ENCODE measurements at places on chromosomes 6 and 20.

- DNase-seq = peak; percentile 7
Observed at GRCh38 chr20:43191946-43192863, 2.5 kb upstream of the PTPRT start.

DNA sequence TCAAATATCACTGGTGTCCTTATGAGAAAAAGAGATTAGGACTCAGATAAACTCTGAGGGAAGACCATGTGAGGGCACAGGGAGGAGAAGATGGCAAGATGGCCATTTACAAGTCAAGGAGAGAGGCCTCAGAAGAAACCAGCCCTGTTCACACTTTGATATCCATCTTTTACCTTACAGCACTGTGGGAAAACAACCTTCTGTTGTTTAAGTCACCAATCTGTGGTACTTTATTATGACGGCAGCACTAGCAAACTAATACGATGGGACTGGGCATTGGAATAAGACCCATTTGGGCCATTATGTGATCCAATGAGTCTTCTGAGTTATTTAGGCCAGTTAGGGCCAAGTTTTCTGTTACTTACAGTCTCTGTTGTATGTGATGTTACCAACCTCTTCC, 26.4 kb upstream of the CD2AP start:
- DNase-seq = no peak

GRCh38 chr6:38799529-38800184, 84.5 kb downstream of the DNAH8 start:
- no peak for DNase-seq

GRCh38 chr20:19737025-19737424, 21.0 kb upstream of the RIN2 start:
- peak; percentile 62 for DNase-seq

DNA sequence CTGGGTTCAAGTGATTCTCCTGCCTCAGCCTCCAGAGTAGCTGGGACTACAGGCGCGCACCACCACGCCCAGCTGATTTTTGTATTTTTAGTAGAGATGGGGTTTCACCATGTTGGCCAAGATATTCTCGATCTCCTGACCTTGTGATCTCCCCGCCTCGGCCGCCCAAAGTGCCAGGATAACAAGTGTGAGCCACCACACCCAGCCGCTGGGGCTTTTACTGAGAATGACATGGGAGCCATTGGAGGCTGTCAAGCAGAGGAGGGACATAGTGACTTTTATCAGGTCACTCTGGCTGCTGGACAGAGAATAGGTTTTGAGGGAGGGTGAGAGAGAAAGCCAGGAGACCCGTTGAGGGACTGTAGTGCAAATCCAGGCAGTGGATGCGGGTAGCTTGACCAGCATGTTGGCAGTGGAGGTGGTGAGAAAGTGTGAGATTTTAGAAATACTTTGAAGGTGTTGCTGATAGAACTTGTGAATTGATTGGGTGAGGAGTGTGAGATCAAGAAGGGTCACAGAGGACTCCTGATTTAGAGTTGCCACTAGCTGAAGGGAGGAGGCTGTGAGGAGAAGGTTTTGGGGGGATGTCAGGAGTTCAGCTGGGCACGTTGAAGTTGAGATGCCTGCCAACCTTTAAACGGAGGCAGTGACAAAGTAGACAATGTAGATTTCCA, 14.7 kb downstream of the ZNF341 start:
- DNase-seq = no peak

- DNase-seq = no peak
Observed at GRCh38 chr20:4036351-4036750, 21.0 kb upstream of the RNF24 start.

DNA sequence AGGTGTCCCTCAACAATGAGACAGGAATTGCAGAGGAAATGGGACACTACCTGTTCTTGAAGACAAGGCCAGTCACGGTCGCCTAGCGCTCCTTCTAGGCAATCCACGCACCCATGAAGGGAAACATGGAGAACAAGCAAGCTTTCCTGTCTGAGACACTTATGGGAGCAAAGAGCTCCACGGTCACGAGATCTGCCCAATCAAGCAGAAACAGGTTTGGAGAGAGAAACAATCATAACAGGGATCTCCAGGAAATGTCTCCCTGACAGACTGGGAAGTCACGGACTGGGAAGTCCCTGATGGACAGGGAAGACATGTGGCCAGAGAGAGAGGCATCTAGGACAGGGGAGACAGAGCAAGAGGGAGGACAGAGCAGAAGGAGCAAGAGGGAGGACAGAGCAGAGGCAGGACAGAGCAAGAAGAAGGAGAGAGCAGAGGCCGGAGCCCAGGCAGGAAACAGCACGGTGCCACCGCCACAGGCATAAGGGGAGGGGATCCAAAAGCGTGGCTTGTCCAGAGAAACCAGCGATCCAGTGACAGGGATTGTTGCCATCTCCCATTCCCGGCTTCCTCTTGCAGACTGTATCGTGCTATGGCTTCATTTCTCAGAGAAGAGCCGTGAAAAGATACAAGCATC, 167.8 kb upstream of the ZNF337 start:
- no peak for DNase-seq

- DNase-seq = no peak
Observed at GRCh38 chr20:35243986-35244385, 17.5 kb downstream of the MMP24 start.

GRCh38 chr6:145244349-145245100, 490.8 kb downstream of the EPM2A start:
- no peak for DNase-seq

DNA sequence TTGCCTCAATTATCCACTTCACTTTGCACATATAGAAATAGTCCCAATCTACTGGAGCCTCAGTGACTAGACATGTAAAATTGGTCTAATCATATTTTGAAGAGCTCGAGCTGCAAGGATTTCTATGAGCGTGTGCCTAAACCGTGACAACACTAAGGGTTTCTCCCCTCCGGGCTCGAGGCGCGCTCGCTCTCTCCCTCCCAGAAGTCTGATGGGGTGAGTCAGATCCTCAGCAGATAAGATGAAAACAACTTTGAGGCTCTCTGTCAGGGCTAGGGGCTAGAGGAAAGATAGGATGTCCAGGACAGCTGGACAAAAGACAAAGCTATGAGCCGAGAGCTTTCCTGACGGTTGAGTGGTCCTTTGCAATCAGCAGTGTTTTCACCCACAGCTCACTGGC, 16.8 kb downstream of the GNAS-AS1 start:
- DNase-seq = peak; percentile 89

Measured in RPMI7951 (cell line).